ENCODE measurements at places on chromosomes 1 and 21. TPM values are rescaled to one million over a fixed set of nuclear protein-coding genes. Genes with fewer than 3 reads are reported as not detected.
A peak's percentile ranks its signal among the peaks of the same experiment; 100 is the strongest.

GRCh38 chr1:30444401-30444800 is 279.0 kb downstream of the MATN1 start:
- peak; percentile 17 for DNase-seq
- no peak overlapping the region for H3K27ac ChIP-seq
- no peaks in the 10 kb centered on the region for H3K36me3 ChIP-seq
- H3K4me1 ChIP-seq: no peaks in the 10 kb centered on the region
- no peaks in the 10 kb centered on the region for H3K27me3 ChIP-seq

The DCST2 gene
- 0.45 TPM for total RNA-seq

GRCh38 chr21:45809421-45809820 is 165.9 kb downstream of the PCBP3 start:
- H3K36me3 ChIP-seq: no peaks in the 10 kb centered on the region
- no peaks in the 10 kb centered on the region for H3K27me3 ChIP-seq
- DNase-seq: peak; percentile 28
- no peaks in the 10 kb centered on the region for H3K4me1 ChIP-seq

The GCSAML gene
- not detected for total RNA-seq

- H3K4me3 ChIP-seq: no peak overlapping the region
- no peak overlapping the region for H3K27ac ChIP-seq
- no peaks in the 10 kb centered on the region for H3K27me3 ChIP-seq
Measured at GRCh38 chr1:14971221-14971620, 182.3 kb upstream of the TMEM51 start.
